Thoracic aorta (tissue), 2 donors: ENCODE measurements at places on chromosomes 1 and 21. TPM values are rescaled to one million over a fixed set of nuclear protein-coding genes. Genes with fewer than 3 reads are reported as not detected.
A peak's percentile ranks its signal among the peaks of the same experiment; 100 is the strongest.

GRCh38 chr1:111225717-111226400 is 1.7 kb upstream of the CHI3L2 start:
- DNase-seq, result no peak

Gene LCE3D
- not detected for total RNA-seq

DNA sequence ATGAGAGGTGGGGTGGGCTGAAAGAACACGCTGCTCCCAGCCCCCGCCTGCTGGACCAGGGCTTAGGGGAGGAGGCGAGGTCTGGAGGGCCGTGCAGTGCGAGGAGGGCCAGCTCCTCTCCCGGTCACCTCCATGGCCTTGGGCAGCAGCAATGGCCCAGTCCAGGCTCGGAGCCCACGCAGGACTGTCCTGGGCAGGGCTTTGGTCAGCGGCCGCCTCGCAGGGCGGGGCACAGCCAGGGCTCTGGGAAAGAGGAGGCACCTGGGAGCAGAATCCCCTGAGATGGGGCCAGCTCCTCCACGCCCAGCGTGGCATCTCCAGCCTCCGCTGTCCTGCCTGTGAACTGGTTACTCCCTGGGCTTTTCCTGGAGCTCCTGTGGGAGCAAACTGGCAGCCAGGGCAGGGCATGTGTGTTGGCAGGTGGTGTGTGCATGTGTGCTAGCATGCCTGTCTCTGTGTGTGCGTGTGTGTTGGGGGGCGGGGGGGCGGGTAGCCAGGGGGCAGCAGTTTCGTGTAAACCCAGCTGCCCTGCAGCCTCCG is 27.4 kb downstream of the ARHGEF16 start:
- no peak for DNase-seq

Gene FCRL4
- total RNA-seq, result not detected

DNA sequence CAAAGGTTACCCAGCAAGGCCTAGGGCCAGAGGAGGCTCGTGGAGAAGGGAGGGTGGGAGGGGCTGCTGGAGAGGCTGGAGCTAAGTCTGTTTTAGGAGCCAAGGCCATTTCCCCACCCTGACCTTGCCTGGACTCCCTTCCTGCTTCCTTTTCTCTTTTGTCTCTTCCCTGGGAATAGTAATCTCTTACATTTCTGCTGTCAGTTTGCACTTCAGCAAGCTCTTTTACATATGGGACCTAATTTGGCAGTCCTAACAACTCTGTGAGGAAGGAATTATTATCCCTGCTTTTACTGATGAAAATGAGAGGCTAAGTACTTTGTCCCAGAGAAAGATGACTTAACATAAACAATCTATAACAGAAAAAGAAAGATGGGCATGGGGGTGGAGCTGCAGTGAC is 13.8 kb downstream of the OPTC start:
- DNase-seq, result no peak

- no peak for DNase-seq
These were observed 7.4 kb downstream of the WDR77 start for GRCh38 chr1:111441573-111442192.

DNA sequence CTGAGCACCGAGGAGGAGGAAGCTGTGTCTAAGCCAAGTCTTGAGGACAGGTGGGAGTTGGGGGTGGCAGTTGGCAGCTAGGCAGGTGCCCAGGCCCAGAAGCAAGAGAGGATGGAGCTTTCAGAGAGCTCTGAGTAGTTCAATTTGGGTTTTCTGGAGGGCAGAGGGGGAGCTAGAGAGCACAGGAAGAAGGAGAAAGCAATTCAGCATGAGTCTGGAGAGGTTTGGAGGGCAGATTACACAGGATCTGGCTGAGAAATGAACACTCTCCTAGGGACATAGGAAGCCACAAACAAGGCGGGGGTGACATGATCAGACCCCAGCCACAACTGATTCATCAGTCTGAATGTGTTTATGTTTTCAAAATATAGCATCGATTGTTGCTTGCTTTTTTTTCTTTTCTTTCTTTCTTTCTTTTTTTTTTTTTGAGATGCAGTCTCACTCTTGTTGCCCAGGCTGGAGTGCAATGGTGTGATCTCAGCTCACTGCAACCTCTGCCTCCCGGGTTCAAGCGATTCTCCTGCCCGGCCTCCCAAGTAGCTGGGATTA is 23.8 kb downstream of the PTPRF start:
- no peak for DNase-seq

GRCh38 chr1:8343464-8344001 is 25.6 kb downstream of the SLC45A1 start:
- DNase-seq, result peak; percentile 64

GRCh38 chr1:24893431-24893830 is 36.6 kb downstream of the RUNX3 start:
- DNase-seq, result no peak

DNA sequence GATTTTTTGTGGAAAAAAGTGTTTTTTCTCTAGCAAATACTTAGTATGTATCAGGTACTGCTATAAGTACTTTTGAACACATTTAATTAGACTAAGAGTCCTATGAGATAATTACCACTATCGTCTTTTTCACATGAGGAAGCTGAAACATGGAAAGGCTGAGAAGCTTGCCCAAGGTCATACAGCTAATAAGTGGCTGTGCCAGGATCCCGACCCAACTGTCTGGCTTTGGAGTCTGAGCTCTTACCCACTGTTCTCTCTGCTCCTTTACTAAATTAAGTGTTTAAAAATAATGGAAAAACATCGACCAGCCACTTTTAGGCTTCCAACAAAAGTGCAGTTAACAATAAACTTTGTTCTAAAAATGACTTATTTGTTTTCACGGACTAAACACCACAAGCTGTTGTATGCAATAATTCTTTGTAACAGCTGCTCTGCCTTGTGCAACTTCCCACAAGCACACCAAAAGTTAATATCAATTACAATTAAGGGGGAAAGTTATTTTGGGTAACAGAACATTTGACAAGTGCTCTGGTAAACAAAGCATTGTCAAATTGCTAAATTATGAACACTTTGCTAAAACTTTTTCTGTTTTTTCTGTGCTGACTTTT is 75.7 kb downstream of the CRB1 start:
- no peak for DNase-seq

DNA sequence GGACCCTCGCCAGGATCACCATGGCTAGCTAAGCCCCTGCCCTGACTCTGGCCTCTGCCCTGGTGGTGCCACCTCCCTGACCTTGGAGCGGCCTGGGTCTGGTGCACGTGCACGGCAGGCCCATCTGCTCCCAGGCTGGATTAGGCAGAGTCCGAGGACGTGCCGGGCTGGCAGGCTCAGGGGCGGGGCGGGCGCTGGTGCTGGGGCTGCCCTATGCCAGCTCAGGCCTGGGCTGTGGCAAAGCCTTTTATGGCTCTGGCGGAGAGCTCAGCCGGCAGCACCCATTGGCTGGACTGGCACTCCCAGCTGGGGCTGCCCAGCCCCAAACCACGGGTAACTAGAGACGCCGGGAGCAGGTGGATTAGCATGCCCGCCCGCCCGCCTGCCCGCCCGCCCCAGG is 17.1 kb upstream of the EDN2 start:
- DNase-seq, result no peak

DNA sequence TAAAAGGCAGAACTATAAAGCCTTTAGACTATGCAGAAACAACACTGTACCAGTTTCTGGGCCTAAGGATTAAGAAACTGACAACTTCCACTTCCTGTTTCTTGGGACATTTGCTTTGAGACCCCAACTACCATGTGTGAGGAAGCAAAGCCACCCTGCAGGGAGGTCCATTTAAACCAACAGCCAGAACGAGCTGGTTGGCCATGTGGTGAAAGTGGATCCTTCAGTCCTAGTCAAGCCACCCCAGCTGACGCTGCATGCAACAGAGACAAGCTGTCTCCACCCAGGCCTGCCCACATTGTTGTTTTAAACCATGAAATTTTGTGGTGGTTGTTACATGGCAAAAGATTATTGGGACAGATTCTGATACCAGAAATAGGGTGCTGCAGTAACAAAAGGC is 31.8 kb upstream of the SLFNL1 start:
- no peak for DNase-seq

Gene FAAH
- total RNA-seq, result 21.9 TPM

DNA sequence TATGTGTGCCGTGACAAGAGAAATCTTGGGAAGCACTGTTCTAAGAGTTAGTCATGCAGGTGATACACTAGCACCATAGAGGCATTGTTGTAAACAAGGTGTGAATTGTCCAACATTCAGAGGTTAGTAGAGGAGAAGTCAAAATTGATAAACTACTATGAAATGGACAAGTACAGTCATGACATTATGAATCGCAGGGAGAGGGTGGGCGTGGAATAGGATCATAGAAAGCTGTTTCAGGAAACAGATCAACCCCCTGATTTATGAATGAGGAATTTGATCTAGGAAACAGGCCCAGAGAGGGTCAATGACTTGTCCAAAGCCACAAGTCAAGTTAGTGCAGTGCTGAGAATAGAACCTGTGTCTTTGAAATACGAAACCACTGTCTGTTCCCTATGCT is 58.5 kb upstream of the LAX1 start:
- DNase-seq, result no peak

DNA sequence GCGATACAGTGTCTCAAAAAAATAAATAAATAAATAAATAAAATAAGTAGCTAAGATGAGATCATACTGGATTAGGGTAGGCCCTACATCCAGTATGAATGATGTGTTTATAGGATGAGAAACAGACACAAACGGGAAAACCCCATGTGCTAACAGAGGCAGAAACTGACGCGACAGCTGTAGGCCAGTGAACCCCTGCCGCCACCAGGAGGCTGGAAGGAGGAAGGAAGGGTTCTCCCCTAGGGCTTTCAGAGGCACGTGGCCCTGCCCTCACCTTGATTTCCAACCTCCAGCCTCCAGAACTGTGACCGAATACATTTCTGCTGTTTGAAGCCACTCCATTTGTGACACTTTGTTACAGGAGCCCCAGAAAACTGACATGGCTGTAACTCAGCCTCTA is 38.5 kb downstream of the CHD5 start:
- DNase-seq, result no peak

Gene EFHD2
- 36.0 TPM for total RNA-seq

Gene HUNK
- 0.27 TPM for total RNA-seq

Gene STX12
- 91.5 TPM for total RNA-seq

DNA sequence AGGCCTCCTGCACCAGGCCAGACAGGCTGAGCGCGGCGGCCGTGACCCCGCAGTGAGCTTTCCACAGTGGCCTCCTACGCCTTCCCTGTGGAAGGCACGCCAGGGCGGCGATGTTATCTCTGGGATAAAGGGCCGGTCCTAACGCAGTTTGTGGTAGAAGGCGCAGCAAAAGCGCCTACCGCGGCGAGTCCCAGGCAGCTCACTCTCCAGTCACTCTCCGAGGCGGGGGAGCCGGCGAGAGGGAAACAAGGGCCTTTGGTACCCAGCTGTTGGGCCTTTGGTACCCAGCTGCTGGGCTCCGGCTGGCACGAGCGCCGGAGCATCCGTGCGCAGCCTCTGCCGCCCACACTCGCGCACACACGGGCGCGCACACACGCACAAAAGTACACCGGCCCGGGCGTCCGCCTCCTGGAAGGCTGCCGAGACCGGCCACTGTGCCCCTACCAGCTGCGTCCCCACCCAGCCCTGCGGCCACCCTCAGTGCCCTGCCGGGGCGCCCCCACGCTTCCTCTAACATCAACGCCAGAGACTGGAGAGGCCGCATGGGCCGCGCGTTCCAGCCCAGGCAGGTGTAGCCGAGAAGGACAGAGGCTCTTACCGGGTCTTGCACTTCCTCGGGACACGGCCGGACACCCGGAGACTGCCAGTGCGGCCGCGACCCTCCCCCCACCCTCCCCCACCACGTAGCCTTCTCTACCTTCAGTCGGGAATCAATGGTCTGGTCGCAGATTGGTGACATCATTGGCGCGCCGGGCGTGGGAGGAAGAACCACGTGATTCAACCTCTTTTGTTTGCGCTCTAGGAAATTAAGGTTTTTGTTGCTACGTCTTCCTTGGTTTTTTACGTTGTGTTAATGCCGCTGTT is 19.5 kb upstream of the ADAR start:
- DNase-seq, result peak; percentile 73

GRCh38 chr1:65309304-65310077 is at the start of gene DNAJC6:
TSS of gene DNAJC6 (plus strand) at chr1:65309543. CDS start at chr1:65309746, 203 bp downstream.
- DNase-seq, result peak; percentile 2

GRCh38 chr21:36654324-36654723 is 44.6 kb upstream of the SIM2 start:
- DNase-seq, result no peak

DNA sequence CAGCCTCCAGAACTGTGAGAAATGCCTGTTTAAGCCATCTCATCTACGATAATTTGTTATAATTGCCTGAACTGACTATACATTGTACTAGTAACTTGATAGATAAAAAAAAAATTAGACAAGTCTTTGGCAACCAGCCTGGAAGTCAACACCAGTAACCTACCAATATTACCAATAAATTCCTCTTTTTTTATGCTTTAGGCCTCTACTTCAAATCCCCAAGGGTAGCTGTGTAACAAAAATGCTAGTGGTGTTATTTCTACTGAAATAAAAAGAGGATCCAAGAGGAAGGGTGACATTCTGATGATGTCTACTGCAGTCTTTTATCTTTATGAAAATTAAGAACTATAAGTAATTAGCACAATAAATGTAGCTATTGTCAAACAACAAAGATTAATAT is 151.7 kb upstream of the SAMSN1 start:
- no peak for DNase-seq

GRCh38 chr1:64940025-64940424 is 26.3 kb downstream of the JAK1 start:
- no peak for DNase-seq

- DNase-seq, result no peak
These were observed 53.3 kb downstream of the TOR1AIP2 start for GRCh38 chr1:179824265-179824664.

DNA sequence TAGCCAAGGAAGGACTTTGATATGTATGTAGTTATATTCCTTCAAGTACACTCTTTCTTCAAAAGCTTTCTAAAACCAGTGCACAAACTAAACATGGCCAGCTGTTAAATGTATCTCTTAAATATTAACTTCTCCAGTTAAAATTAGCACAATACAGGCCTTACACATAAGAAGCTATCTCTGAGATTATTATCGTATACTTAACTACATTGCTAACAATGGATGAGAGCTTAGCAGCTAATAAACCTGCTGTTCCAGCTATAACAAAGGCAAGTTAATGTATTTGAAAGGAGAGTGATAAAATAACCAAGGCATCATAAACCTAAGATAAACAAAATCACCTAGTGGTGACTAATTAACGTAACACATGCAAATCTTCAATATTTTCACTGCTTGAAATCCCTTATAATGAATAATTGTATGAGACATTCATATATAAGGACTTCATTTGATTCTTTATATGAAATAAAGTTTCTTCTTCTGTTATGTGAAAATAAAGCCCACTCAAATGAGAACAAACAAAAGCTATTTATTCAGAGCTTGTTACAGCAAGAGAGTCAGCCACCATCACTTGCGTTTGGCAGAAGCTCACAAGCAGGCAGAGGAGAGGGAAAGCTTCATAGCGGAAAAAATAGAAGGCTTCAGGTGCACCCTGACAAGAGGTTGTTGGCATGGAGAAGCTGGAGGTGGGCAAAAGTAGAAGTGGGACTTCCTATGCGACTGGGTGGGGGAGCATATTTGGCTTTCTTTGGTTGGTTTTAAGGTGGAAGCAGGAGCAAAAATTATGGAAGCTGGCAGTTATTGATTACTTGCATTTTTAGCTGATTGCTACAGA is 274.1 kb upstream of the CHRM3 start:
- no peak for DNase-seq

- no peak for DNase-seq
These were observed 957.4 kb upstream of the NCAM2 start for GRCh38 chr21:20040768-20041167.
